Panc1 (cell line): ENCODE measurements at places on chromosomes 16 and 17. TPM values are rescaled to one million over a fixed set of nuclear protein-coding genes. Genes with fewer than 3 reads are reported as not detected.

- DNase-seq: no peak
Observed at GRCh38 chr17:33142705-33143299, 150.3 kb downstream of the ASIC2 start.

- no peak for DNase-seq
Observed at GRCh38 chr17:58326609-58327362, 1.8 kb downstream of the TSPOAP1 start.

GRCh38 chr17:19405114-19405513, 5.9 kb upstream of the RNF112 start:
- DNase-seq: no peak

DNA sequence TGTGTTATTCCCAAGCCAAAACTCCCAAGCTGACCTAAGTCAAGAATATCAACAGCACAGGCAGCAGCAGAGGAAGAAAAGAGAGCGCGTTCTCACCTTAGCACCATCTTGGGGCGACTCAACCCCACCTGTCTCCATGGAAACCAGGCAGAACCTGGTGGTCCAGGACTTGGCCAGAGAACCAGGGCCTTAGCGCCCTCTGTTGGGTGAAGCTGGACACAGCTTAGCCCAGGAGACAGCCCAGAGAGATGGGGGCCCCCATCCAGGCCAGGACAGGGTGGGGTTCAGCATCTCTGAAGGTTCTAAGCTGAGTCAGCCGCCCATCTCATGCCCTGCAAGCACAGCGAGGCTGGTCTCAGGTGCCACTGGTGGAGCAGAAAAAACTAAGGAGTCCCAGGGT, 60.1 kb upstream of the TMEM132E start:
- no peak for DNase-seq

GRCh38 chr17:57432507-57433277, 176.4 kb downstream of the MSI2 start:
- no peak for DNase-seq

DNA sequence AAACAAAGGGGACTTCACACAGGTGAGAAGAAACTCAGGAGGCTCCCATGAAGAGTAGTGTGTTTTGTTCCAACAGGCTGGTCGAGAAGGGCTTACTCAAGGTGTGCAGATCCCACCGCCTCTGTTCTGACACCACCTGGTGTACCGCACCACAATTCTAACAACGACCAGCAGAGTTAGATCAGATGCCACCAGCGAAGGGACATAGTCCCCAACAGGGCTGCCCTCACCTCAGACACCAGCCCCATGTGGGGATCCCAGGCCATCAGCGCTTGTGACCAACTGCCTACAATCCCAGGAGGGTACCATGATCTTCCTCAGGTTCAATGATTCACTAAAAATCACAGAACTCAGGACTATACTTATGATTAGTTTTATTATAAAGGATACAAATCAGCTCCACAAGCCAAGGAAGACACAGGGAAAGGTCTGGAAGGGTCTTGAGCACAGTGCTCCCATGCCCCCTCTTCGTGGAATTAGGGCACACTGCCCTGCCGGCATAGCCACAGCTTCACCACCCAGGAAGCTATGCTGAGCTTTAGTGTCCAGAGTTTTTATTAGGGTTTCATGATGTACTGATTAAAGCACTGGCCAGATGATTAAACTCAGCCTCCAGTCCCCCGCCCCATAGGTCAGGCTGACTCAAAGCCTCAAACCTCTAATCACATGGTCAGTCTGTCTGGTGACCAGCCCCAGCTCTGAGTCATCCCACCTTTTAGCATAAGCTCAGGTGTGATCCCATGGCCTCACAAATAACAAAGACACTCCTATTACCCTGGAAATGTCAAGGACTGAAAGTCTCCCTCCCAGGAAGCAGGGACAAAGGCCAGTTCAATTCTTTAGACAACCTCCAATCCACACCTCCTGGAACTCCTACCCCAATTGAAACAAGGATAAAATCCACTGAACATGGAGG, 26.0 kb downstream of the TRIM25 start:
- DNase-seq: peak; percentile 33

Gene LIMD2
- 15.3 TPM for total RNA-seq

DNA sequence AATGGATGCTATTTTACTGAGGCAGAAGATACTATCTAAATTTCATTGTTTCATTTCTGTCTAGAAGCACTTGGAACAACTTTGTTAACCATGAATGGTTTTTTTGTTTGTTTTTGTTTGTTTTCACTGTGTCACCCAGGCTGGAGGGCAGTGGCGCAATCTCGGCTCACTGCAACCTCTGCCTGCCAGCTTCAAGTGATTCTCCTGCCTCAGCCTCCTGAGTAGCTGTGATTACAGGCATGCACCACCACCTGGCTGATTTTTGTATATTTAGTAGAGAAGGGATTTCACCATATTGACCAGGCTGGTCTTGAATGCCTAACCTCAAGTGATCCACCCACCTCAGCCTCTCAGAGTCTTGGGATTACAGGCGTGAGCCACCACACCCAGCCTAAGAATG, 40.5 kb downstream of the ABHD15 start:
- no peak for DNase-seq

- no peak for DNase-seq
Observed at GRCh38 chr16:84577034-84577803, 40.7 kb downstream of the COTL1 start.

- DNase-seq: no peak
Observed at GRCh38 chr16:73473713-73474112, 425.8 kb upstream of the ZFHX3 start.

DNA sequence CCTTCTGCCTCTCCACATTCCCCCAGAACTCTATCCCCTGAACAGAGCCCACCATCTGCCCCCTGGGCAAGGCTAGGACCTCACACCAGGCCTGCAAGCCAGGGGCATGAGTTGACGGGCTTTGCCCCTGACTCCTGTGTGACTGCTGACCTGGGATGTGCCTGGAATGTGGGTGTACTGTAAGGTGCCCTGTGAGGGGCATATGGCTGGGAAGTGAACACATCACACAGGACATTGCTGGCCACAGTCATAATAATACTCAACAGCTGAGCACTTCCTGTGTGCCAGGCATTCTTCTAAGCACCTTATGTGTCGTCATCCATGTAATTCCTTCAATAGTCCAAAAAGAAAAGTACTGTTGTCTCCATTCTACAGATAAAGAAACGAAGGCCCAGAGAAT, 13.3 kb downstream of the CES4A start:
- DNase-seq: no peak

DNA sequence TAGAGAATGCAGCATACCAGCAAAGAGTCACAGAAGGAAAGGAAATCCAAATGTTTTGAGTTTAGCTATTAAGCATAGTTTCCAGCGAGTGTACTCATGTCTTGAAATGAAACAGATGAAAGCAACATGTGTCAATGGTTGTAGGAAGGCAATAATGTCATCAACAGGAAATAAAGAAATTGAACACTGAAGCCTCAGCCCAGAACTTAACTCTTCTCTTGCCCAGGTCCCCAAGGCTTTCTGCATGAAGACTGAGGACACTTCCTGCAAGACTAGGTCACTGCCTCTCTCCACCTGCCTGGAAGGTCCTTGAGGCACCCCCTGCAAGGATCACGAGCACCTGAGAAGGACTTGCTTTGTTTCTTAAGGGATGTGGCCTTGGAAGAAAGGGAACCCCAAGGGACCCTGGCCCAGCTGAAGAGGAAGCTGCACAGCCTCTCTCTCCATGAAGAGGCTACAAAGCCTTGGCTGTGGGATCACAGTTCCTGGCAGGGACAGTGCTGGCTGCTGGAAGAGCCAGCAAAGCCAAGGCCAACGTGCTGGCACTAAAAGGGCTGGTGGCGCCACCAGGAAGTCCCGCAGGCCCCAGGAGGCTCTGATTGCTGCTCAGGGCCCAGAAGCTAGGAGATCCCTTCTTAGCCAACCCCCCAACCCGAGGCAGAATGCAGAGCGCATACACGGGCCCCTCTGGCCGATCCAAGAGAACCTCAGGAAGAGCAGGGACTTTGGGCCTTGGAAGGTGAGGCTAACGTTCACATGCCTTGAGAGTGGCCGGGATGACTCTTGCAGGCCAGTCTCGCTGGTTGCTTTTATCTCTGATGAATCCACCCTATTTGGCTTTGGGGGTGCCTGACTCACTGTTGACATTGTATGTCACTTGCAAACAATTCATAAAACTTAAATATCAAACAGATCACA, 23.4 kb upstream of the AXIN2 start:
- no peak for DNase-seq

- DNase-seq: no peak
Observed at GRCh38 chr17:82365606-82366295, 5.8 kb upstream of the UTS2R start.

Gene KPNA2
- 177 TPM for total RNA-seq

GRCh38 chr17:70610161-70610560, 440.8 kb downstream of the KCNJ2 start:
- DNase-seq: no peak

DNA sequence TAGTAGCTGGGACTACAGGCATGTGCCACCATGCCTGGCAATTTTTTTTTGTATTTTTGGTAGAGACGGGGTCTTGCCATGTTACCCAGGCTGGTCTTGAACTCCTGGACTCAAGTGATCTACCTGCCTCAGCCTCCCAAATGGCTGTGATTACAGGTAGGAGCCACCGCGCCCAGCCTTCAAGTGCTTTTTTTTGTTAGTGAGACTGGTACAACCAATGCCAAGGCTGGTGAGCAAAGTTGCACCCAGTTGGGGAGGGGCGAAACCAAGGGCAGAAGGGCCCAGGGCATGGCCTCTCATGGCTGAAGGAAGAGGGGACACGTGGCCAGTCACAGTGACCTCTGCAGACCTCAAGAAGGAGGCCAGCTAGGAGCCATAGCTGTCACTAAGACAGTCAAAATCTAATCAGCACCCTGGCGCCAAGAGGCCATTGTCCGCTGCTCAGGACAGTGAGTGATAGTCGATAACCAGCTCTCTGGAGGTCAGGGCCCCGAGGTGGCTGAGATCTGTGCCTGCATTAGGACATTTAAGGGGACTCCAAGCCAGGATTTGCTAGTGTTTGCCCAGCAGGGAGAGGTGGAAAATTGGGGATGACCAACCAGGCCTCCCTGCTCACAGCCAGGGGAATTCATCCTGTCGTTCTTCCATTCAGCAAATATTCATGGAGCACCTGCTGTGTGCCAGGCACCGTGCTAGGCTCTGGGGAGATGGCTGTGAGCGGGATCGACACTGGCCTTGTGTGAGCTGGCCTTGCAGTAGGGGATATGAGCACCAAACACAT, 10.2 kb downstream of the IL4R start:
- DNase-seq: no peak

Gene BEAN1
- not detected for total RNA-seq

DNA sequence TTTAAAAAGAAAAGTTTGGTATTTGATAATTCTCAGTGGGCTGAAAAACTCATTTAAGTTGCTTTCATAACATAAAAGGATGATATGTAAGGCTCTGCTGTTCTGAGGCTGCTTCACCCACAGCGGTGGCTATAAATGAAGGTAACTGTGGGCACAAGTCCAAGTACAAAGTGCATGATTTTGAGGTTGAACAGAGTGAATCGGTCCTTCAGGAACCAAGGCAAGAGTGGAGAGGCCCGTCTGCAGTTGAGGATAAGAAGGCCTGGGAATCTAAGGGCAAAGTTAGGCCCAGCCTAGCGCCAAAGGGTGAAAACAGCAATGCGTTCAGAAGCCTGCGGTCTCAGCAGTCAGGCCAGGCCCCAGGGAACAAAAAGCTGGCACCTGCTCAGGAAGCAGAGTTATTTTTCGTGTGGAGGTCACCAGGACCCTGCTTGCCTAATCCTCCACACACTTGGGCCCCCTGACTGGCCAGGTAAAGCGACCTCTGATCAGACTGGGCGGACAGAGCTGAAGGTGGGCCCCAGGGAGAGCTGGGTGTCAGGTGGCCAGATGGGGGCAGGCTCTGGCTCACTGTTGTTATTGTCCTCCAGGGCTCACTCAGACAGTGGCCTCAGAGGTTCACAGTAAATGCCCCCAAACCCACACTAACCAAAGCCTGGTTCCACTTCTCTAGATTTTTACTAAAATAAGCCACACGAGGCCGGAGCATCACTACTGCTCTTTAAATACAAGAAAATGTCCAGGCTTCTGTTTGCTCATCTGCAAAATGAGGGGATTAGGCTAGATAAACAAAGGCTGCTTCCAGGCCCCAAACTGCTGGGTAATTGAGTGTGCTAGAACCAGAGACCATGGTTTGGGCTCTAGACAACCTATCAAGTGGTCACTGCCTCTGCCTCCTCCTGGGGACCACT, 46.5 kb downstream of the TEX2 start:
- no peak for DNase-seq

Gene ABI3
- total RNA-seq: not detected

DNA sequence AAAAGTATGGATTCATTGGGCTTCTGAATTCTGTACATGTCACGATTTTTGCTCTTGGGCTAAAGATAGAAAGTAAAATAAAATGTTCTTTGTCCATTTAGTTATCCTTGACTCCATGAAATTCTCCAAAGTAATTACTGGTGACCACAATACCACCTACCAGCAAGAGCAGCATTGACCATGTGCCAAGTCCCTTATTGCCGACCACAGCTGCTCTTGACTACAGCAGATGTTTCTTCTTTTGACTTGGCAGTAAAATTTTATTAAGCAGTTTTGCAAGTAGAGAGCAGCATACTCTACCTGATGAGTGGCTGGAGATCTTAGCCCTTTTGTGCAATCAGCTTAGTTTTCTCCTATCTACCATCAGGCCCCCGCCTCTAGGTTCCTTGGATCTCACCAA, 152.2 kb upstream of the TBX2 start:
- no peak for DNase-seq
